Mesothelial cell of epicardium (in vitro differentiated cells): ENCODE measurements at places on chromosomes 13 and 19.

GRCh38 chr19:30428092-30428680 lies 56.0 kb downstream of the ZNF536 start:
- DNase-seq, result peak; percentile 16

GRCh38 chr13:47592256-47592655 lies 408.8 kb downstream of the SUCLA2 start:
- DNase-seq, result no peak

GRCh38 chr13:73450583-73450982 lies 391.8 kb downstream of the KLF5 start:
- DNase-seq, result no peak

DNA sequence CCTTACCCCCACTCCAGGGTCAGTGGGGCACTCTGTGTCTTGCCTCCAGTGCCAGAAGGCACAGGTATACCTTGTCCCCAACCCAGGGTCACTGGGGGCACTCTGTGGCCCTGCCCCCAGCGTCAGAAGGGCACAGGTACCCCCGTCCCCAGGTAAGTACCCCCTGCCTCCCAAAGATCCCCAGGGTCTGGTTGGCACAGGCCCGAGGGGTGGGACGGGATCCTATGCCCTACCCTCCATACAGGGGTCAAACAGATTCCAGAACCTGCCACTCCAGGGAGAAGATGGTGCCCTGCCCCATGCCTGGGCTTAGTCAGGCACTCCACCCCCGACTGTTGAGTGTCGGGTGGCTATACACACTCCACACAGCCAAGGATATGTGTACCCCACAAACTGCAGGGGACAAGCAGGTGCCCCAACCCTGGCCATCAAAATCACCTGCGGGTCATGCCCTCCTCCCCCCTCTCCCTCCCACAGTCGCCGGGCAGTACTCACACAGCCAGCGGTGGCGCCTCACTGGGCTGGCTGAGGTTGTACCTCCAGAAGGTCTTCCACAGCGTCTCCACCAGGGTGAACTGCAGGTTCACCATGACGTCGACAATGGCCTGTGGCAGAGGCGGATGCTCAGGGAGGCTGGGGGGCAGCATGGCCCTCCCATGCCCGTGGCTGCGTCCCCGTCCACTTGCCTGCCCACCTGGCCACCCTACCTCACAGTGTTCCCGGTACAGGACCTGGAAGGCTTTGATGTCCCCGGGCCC lies 13.8 kb downstream of the DCAF15 start:
- DNase-seq, result no peak

DNA sequence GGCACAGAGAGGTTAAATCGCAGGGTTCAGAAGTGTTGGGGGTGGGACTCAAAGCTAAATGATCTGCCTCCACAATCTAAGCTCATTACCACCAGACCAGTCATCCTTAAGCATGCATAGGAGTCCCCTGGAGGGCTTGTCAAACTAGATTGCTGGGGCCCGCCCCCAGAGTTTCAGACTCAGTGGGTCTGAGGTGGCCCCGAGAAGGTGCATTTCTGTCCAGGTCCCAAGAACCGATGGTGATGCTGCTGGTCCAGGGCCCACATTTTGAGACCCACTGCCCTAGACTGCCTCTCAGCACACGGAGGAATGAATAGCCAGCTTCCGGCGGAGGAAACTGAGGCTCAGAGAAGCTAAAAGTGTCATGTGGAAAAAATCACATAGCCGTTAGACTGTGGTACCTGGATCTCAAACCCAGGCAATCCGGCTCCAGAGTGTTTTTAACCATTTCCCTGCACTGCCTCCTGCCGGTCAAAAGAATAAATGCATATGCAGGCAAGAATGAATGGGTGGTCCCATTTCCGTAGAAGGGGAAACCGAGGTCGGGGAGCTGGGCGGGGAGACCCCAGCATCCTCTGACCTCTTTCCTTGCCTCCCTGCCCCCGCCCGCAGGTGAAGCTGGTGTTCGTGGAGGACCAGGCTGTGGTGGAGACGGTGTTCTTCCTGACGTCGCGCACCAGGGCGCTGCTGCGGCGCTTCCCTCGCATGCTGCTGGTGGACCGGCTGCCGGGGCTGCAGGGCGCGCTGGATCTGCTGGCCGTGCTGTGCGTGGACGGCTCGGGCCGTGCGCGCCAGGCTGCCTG lies 23.8 kb downstream of the ZSWIM9 start:
- DNase-seq, result no peak

- DNase-seq, result no peak
Measured at GRCh38 chr19:384799-385169, 24.2 kb downstream of the C2CD4C start.

- no peak for DNase-seq
Measured at GRCh38 chr13:97901716-97902115, 51.8 kb upstream of the IPO5 start.

- DNase-seq, result no peak
Measured at GRCh38 chr13:78372581-78372980, 230.8 kb downstream of the POU4F1 start.

DNA sequence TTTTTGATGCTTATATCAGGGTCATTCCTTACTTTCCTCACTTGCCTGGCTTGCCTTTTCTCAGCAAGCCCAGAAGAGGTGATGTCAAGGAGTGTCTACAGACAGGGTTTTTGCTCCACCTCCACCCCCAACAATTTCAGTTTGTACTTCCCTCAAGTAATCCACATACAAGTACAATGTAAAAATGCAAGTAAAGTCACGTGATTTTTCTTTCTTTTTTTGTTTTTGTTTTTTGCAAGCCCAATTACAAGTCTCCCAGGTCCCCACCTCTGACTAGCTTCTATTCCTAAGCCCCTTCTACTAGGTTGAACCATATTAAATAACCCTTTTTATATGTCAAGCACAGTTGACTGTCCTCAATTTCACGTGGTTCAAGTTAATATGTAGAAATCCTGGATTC lies 579.6 kb downstream of the DIAPH3 start:
- DNase-seq, result no peak

- DNase-seq, result no peak
Measured at GRCh38 chr13:110546926-110547325, 14.6 kb downstream of the RAB20 start.

- no peak for DNase-seq
Measured at GRCh38 chr13:32790731-32791130, 204.5 kb downstream of the PDS5B start.

DNA sequence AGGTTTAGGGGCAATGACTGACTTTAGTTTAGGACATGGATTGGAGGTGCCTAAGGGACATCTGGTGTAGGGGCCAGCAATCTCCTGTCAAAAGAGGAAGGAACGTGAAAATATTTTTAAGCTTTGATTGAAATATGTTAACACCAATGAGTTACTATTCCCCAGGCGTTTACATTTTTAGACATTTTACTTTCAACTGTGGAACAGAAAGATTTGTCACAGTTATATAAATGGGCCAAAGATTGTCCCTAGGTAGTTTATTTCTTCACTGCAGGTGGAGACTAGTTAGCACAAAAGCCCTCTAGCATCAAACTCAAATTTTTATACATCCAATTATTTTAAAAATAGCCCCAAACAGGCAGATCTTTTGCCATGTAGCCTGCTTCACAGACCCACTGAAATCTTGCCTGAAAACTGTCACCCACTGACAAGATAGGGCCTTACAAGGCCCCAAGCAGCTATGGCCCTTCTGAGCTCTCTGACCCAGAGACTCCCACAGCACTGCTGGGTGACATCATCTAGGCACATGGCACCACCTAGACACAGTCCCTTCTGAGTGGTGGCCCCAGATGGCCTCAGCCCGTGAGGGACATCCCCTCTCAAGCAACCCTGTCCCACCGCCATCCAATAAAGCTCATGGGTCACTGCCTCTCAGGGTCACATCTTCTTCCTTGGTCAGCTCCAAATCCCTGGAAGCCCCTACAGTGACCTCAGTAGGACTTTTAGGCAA lies 64.8 kb upstream of the DOCK9 start:
- no peak for DNase-seq

DNA sequence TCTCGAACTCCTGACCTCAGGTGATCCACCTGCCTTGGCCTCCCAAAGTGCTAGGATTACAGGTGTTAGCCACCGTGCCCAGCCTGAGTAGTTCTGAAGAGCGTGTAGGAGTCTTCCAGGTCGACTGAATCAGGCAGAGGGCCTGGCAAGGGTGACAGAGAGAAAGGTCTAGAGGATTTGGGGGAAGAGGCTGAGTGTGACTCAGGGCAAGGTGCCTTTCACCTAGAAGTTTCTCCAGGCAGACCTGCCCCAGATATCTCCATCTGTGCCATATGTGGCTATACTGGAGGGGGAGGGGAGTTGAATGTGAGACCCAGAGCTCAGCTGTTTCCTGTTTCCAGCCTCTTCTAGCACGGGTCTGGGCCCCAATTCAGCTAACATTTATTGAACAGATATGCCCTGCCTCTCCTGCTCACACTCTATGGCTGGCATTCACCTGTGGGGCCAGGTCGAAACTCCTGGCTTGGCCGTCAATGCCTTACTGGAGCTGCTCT lies 1.3 kb downstream of the CCDC159 start:
- DNase-seq, result no peak

GRCh38 chr19:35879770-35880317 lies 11.5 kb downstream of the APLP1 start:
- peak; percentile 84 for DNase-seq

DNA sequence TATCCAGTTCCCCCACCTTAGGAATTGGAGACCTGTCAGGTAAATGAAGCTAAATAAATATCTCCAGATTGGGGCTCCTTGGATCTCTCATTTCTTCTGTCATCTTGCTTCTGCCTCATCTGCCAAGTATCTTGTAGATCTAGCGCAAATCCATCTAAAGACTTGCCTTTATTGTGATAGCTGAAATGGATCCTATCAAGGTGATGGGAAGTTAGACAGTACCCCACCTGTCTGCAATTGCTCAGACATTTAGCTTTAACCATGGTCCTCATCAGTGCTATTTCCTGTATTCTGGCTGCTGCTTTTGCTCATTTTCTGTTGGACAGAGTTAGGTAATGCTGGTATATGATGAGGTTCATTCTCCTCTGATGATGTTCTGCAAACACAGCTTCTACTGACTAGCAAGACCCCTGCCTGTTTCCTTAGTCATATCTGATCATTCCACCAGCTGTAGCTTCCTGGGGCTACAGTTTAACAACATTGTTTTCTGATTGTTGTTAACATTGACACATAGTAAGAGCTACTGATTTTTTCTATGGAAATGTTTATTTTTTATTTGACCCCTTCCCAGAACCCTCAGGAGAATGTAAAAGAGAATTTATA lies 340.0 kb downstream of the DCT start:
- DNase-seq, result no peak

- DNase-seq, result no peak
Measured at GRCh38 chr19:21707065-21707464, 60.3 kb downstream of the ZNF100 start.

DNA sequence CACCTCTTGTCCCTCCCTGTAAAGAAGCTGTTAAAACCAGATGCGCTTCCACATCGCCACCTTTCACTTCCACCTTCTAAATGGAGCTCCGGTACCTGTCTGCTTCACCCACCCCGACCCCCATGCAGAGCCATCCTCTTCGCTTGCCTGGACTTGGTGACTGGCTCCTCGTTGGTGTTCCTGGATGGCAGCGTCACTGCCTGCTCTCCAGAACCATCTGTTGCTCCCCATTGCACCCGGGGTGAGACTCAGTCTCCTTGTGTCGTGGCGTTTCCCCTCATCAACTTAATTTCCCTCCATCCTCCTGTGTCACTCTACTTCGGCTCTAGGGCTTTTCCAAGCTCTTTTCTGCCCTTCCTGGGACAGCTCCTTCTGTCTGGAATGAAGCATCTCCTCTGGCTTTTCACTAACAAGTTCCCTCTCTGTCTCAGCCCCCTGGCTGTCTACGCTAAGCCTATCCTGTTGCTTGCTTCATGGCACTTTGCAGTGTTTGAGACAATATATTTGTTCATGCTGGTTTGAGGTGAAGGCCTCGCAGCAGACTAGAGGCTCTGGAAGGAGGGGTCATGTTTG lies 10.3 kb downstream of the CEBPG start:
- no peak for DNase-seq

- DNase-seq, result no peak
Measured at GRCh38 chr19:3687774-3688706, 12.2 kb downstream of the PIP5K1C start.

GRCh38 chr19:51257471-51257870 lies 6.6 kb downstream of the SIGLECL1 start:
- DNase-seq, result no peak

DNA sequence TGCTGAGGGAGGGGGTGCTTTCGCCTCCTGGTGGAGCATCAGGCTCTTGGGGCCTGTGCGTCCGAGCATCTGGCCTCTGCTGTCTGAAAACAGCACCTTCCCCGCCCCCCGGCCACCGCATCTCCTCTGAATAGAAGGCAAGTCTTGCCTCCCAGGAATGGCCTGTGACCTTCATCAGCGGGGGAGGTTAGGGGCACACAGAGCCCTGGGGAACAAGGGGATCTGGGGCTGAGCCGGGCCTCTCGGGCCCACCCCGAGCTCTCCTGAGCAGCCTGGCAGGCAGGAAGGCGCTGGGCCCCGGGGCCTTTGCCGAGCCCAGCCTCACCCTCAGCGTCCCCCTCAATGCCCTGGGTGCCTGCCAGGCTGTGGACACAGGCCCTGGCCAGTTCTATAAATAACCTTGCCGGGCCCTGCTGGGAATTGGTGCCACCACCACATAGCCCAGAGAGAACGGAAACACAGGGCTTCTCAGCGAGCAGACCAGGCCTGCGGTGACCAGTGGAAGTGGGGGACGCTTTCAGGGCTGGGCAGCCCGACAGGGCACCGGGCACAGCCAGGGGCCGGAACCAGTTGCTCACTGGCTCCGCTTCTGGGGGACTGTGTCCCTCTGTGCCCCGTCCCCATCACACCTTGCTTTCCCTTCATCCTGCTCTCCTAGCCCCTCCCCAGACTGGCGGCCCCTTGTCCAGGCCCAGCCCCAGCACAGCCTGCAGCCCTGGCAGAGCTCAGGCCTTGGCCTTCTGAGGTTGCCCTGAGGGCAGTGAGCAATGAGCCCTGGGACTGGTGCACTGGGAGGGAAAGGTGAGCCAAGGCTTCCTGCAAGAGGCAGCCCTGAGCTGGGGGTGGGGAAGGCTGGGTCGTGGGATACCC lies 9.5 kb downstream of the STK11 start:
- DNase-seq, result peak; percentile 19

DNA sequence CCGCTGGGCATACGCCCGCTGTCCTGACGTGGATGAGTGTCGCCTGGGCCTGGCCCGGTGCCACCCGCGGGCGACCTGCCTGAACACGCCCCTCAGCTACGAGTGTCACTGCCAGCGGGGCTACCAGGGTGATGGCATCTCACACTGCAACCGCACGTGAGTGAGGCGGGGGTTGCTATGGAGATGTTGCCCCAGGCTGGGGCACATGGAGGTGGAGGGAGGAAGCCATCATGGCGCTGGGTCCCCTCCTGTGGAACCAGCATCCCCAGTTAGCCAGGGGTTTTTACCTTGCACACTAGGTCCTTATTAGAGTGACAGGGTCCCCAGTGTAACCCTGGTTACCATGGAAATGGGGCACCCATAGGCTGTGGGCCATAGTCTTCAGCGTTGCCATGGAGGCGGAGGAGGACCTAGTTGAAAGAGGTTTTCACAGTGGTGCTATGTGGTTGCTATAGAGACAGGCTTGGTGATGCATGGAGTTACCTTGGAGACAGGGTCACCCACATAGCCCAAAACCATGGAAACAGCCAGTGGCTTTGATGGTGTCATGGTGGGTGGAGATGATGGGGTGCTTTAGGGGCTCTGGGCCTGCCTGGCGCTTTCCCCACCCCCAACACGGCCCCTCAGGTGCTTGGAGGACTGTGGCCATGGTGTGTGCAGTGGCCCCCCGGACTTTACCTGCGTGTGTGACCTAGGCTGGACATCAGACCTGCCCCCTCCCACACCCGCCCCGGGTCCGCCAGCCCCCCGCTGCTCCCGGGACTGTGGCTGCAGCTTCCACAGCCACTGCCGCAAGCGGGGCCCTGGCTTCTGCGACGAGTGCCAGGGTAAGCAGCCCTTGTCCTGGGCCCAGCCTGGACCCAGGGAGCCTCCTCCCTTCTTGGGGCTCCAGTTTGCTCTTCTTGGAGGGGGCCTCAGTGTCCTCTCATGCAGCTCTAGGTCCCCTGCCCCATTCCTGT lies 27.1 kb downstream of the MEGF8 start:
- no peak for DNase-seq
